ENCODE measurements at places on chromosomes 11 and 22. TPM values are rescaled to one million over a fixed set of nuclear protein-coding genes. Genes with fewer than 3 reads are reported as not detected.

The NLRP14 gene
- total RNA-seq: 0.21 TPM

The SPI1 gene
- total RNA-seq: not detected

The NNMT gene
- not detected for total RNA-seq

- peak overlapping the region; percentile 9 for H3K4me3 ChIP-seq
- no peaks in the 10 kb centered on the region for H3K36me3 ChIP-seq
- no peak overlapping the region for H3K27ac ChIP-seq
- peak; percentile 71 for DNase-seq
- H3K27me3 ChIP-seq: peaks cover 36% of the 10 kb centered on the region
Measured at GRCh38 chr11:35257281-35257680, 118.3 kb downstream of the CD44 start.

DNA sequence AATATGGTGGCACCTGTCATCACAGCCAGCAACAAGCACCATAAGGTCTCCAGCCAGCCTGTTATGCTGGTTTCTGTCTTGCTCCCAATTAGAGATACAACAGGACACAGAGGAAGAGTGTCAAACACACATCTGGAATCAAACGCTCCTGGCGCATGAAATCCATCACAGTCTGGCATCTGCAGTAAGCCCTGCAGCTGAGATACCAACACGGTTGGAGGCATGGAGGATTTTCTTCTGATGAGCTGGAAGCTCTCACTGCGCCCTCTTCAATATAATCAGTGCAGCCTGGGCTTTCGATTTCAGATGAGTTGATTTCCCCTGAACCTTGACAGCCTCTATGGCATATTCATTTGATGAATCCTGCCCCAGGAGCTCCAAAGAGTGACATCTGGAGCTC is 27.8 kb upstream of the CARS1 start:
- H3K36me3 ChIP-seq: no peaks in the 10 kb centered on the region
- no peak for DNase-seq
- H3K27ac ChIP-seq: no peak overlapping the region
- no peak overlapping the region for H3K4me3 ChIP-seq

DNA sequence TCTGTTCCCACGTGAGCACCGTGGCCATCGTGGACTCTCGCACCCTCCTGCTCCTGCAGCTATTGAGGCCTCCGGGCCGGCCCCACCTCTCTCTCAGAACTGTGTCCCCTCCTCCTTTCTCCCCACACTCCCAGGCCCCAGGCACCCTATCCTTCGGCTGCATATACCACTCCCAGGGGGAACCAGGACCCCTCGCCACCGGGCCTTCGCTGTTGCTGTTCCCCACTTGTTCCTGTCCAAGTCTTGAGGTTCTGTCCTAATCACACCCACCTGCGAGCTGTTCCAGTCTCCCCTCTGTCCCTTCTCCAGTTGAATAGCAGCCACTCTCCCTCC is 43.0 kb upstream of the CDON start:
- H3K4me1 ChIP-seq: peaks cover 3% of the 10 kb centered on the region
- no peak overlapping the region for H3K27ac ChIP-seq
- H3K4me3 ChIP-seq: no peak overlapping the region
- no peaks in the 10 kb centered on the region for H3K27me3 ChIP-seq
- H3K36me3 ChIP-seq: no peaks in the 10 kb centered on the region
- DNase-seq: no peak

All from activated CD4-positive, alpha-beta T cell treated with anti-CD3 and anti-CD28 coated beads, Interleukin-2, amount 10 ng/mL, durations not matched to agents 24 days and 14 days (primary cell).